ENCODE measurements at places on chromosomes 12 and 14. TPM values are rescaled to one million over a fixed set of nuclear protein-coding genes. Genes with fewer than 3 reads are reported as not detected.

The SDR9C7 gene
- total RNA-seq, result 0.33 TPM

DNA sequence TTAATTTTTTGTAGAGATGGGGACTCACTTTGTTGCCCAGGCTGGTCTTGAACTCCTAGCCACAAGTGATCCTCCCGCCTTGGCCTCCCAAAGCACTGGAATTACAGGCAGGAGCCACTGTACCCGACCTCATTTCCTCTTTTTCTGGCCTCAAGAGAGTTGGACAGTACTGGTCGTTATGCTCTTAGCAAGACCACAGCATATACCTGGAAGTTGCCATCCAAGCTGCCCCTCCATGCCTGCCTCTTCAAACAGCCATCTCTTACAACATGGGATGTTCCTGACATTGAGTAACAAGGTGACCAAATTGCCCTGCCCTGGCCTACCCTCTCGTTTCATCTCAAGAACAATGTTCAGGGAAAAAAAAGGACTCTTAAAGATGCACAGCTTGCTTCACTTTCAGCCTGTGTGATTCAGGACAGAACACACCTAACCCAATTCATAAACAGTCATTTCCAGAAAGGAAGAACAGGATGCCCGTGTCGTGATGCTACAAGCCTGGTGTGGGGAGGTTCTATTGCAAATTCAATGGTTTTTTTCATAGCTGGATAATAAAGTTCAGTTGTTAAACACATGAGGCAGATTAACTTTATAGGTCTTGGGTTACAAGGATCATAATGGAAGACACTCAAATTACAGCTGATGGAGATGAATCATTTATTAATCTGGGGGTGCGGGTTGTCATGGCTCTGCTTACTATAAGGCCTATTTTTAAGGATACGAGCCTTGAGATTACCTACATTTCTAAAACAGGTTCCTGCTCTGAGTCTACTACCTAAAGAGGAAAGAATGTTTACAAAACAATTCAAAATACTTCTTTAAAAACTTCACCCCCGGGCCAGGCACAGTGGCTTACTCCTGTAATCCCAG, 11.9 kb downstream of the GLTP start:
- H3K27me3 ChIP-seq, result no peaks in the 10 kb centered on the region
- H3K36me3 ChIP-seq, result peaks cover 9% of the 10 kb centered on the region
- no peak for DNase-seq

DNA sequence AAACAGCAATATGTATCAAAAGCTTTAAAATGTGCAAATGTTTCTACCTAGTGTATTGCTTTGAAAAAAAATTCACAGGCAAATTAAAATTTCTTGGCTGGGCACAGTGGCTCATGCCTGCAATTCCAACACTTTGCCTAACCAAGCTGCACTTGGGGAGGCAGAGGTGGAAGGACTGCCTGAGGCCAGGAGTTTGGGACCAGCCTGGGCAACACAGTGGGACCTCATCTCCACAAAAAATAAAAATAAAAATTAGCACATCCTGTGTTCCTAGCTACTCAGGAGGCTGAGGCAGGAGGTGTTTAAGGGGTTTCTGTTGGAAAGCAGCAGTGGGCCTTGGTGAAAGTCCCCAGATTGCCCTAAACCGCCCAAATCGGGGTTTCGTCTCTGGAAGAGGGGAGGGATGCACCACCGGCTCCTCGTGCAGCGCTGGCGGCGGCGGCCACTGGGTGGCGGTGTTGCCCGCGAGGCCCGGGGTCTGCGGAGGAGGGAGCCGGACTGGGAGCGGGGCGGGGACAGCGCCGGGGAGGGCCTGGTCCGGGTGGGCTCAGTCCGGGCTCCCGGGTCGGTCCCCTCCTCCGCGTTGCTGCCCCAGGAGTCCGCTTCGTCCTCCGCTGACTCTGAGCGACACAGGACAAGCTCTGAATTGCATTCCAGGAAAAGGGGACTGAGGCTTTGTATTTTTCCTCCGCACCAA, 265.6 kb downstream of the AACS start:
- H3K4me3 ChIP-seq, result no peak overlapping the region
- H3K27me3 ChIP-seq, result peaks cover 5% of the 10 kb centered on the region
- no peaks in the 10 kb centered on the region for H3K36me3 ChIP-seq
- peak; percentile 24 for DNase-seq

- no peak for DNase-seq
- no peak overlapping the region for H3K27ac ChIP-seq
- H3K4me1 ChIP-seq, result peaks cover 70% of the 10 kb centered on the region
- no peaks in the 10 kb centered on the region for H3K36me3 ChIP-seq
These were observed 69.4 kb downstream of the IRF2BPL start for GRCh38 chr14:76958980-76959710.

- DNase-seq, result no peak
- no peak overlapping the region for H3K4me3 ChIP-seq
- peaks cover 26% of the 10 kb centered on the region for H3K36me3 ChIP-seq
- no peaks in the 10 kb centered on the region for H3K4me1 ChIP-seq
These were observed 182.7 kb downstream of the PCNX1 start for GRCh38 chr14:71089971-71090370.

- no peak for DNase-seq
- H3K27ac ChIP-seq, result no peak overlapping the region
- no peaks in the 10 kb centered on the region for H3K4me1 ChIP-seq
- H3K4me3 ChIP-seq, result no peak overlapping the region
These were observed 33.6 kb downstream of the ADGRD1 start for GRCh38 chr12:130987151-130987931.

The BRF1 gene
- total RNA-seq, result 14.7 TPM

The TMCC3 gene
- total RNA-seq, result 3.0 TPM

The RFX4 gene
- 0.05 TPM for total RNA-seq

The RNASE2 gene
- 49.1 TPM for total RNA-seq

DNA sequence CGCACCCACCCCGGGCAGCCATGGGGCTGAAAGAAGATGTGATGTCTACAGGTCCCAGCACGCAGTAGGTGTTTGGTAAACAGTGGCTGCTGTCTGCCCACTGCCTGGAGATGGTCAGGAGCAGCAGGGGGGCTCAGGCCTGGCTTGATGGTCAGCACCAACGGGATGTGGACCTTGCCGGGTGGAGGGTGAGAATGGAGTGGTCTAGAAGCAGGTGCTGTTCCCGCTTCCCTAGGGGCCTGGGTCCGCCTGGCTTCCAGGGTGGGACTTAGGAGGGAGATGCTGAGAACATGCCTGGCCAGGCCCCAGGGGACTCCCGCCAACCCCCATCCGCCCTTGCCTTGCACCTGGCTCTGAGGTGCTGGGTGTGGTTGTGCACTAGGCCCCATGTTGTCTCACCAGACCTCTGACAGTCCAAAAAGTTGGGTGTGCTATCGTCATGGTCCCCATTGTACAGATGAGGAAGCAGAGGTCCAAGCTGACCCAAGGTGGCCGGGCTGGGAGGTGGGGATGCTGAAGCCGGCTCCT, 12.9 kb downstream of the FAM222A start:
- no peaks in the 10 kb centered on the region for H3K27me3 ChIP-seq
- H3K27ac ChIP-seq, result no peak overlapping the region
- no peaks in the 10 kb centered on the region for H3K4me1 ChIP-seq
- H3K36me3 ChIP-seq, result no peaks in the 10 kb centered on the region
- DNase-seq, result no peak
- no peak overlapping the region for H3K4me3 ChIP-seq

- DNase-seq, result peak; percentile 45
- H3K27me3 ChIP-seq, result no peaks in the 10 kb centered on the region
- H3K4me1 ChIP-seq, result peaks cover 24% of the 10 kb centered on the region
- no peaks in the 10 kb centered on the region for H3K36me3 ChIP-seq
- peak overlapping the region; percentile 95 for H3K27ac ChIP-seq
These were observed 324.6 kb downstream of the RAD51B start for GRCh38 chr14:68144051-68144681.

The PWP1 gene
- 43.3 TPM for total RNA-seq

DNA sequence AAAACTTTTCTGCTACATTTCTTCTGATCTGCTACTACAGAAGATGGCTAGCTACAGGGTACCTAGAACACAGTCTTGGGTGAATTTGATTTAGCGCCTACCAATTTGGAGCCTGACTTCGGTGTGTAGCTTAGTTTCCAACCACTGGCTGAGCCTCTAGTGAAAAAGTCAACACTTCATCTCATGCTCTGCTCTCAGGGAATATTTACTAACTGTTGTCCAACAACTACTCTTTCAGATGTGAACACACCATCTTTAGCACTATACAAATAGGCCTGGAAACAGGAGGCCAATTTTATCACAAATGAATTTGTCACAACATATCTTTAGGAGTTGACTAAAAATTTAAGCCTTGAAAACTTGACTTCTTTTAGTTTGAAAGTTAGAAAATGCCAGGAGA, 167.9 kb downstream of the NELL2 start:
- no peak for DNase-seq
- H3K4me3 ChIP-seq, result no peak overlapping the region
- H3K27ac ChIP-seq, result no peak overlapping the region

DNA sequence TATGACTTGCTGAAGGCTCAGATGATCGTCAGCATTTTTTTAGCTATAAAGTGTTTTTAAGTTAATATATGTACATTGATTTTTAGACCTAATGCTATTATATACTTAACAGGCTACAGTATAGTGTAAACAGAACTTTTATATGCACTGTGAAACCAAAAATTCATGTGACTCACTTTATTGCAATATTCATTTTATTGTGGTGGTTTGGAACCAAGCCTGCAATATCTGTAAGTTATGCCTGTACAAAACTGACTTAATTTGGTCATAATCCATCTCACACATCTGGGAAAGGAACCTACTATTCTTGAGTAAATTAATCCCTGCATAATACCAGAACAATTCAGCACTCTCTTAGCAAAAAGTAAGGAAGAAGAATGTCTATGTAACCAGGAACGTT, 390.7 kb downstream of the SYT1 start:
- DNase-seq, result no peak
- H3K4me1 ChIP-seq, result peaks cover 4% of the 10 kb centered on the region
- no peaks in the 10 kb centered on the region for H3K27me3 ChIP-seq
- no peak overlapping the region for H3K4me3 ChIP-seq
- no peak overlapping the region for H3K27ac ChIP-seq
- no peaks in the 10 kb centered on the region for H3K36me3 ChIP-seq

The PTPRB gene
- 2.3 TPM for total RNA-seq

GRCh38 chr14:61147831-61148549, 133.1 kb downstream of the TMEM30B start:
- H3K27me3 ChIP-seq, result no peaks in the 10 kb centered on the region
- H3K36me3 ChIP-seq, result no peaks in the 10 kb centered on the region
- no peak for DNase-seq
- peak overlapping the region; percentile 15 for H3K27ac ChIP-seq
- no peak overlapping the region for H3K4me3 ChIP-seq

DNA sequence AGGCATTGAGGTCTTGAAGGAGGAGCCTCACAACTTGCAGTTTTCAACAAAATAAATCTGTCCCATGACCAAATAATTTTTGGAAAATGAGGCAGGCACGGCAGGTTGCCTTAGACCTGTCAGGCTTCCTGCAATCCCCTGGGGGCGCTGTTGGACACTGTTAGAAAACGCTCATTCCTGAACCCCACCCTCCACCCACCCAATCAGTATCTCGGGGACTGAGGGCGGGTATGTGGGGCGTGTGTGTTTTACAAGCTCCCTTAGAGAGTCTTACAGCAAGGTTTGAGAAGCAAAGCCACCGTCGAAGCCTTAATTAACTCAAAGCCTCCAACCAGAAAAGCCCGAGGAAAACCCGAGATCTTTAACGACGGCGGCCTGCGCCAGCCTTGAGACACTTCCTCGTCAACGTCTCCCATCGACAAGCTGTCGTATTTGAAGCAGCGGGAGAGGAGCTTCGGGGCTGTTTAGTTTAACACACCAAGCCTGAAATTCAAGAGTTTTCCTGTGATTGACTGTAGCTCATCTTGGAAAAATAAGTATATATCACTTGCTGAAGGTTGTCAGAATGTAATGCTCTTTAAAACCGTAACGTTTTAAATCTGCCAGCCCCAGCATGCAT, 123.0 kb downstream of the GLT1D1 start:
- no peaks in the 10 kb centered on the region for H3K36me3 ChIP-seq
- H3K27me3 ChIP-seq, result peaks cover 13% of the 10 kb centered on the region
- H3K27ac ChIP-seq, result no peak overlapping the region
- peak overlapping the region; percentile 7 for H3K4me3 ChIP-seq
- DNase-seq, result no peak

The RTN1 gene
- total RNA-seq, result 1.9 TPM

DNA sequence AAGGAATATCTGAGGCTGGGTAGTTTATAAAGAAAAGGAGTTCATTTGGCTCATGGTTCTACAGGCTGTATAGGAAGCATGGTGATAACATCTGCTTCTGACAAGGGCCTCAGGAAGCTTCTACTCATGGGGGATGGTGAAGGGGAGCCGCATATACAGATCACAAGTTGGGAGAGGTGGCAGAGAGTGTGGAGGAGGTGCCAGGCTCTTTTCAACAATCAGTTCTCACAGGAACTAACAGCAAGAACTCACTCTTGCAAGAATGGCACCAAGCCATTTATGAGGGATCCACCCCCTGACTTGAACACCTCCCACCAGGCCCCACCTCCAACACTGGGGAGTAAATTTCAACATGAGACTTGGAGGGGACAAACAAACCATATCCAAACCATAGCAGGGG, 3.5 kb upstream of the TSPAN11 start:
- peaks cover 9% of the 10 kb centered on the region for H3K4me1 ChIP-seq
- H3K27ac ChIP-seq, result no peak overlapping the region
- H3K27me3 ChIP-seq, result peaks cover 31% of the 10 kb centered on the region

DNA sequence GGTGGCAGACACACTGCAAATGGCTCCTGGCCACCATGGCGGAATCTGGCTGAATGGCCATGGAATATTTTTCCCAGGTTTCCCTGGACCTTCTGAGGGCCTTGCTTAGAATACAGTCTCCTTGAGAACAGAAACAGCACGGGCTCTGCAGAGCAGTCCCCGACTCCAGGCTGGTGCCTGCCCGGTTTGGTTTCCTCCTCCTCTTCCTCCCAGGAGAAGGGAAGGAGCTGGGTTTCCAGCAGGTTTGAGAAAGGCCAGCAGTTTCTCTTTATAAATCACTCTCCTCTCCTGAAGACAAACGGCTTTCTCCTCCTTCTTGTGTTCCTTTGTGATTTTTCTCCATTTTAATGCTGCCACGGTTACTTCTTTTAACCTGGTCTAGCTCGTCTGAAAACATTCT, 106.8 kb upstream of the RFLNA start:
- no peak overlapping the region for H3K4me3 ChIP-seq
- H3K27me3 ChIP-seq, result no peaks in the 10 kb centered on the region
- H3K4me1 ChIP-seq, result no peaks in the 10 kb centered on the region
- no peaks in the 10 kb centered on the region for H3K36me3 ChIP-seq
- H3K27ac ChIP-seq, result no peak overlapping the region

DNA sequence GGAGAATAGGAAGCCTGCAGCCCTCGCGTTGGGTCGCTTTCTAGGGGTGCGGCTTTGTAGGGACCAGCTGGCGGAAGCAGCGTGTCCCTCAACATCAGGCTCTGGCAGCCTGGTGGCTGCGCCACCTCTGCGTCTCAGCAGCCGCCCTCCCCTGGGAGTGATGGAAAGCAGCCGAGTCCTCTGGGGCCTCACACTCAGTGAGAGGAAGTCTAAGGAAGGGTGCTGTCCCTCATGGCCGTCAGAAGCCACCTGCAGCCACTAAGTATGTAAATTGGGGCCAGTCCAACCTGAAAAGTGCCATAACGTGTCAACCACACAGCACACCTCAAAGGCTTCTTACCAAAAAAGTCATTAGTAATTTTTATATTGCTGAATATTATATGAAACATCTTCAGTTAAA, 80.3 kb downstream of the WDR20 start:
- no peak overlapping the region for H3K4me3 ChIP-seq
- peaks cover 36% of the 10 kb centered on the region for H3K36me3 ChIP-seq
- no peaks in the 10 kb centered on the region for H3K4me1 ChIP-seq
- no peak for DNase-seq
- no peak overlapping the region for H3K27ac ChIP-seq
